ENCODE measurements at places on chromosomes 7 and 10.

DNA sequence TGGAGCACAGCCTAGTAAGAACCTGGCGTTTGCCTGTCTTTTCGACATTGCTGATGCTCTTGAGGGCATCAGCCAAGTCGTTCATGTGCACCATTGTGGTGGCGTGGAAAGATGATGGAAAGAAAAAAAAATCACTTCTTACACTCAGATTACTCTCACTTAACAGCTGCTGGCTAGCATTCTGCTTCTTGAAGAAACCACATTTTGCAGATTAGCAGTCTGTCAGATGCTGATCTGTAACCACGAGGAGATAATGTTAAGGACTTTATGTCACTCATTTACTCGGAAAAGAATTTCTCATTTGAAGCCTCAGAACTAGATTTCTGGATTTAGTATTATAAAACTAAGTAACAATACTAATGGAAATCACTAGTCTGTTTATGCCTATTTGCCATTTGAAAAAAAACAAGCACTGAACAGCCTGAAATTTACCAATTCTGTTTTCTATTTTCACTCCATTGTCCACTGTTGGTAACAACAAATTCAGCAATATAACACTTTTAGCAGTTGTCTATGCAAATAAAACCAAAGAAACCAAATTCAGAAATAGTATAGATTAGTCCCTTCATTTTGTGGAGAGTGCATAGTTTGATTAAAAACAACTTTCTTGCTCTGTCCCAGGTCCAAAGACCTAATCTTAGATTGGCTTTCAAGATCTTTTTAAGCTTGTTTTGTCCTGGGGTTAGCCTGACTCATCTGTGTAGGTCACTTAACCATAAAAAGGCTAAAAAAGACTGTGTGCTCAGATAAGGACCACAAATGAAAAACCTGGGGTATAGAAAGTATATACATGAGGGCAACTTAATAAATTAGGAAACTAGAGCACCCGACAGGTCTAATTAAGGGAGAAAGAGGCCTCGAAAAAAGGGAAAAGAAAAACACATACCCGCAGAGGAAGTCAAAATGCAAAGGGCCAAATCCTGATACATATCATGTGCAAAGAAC, 67.5 kb downstream of the NT5C2 start:
- DNase-seq, result no peak

- DNase-seq, result no peak
Measured at GRCh38 chr10:94357193-94357592, 5.5 kb downstream of the NOC3L start.

GRCh38 chr10:17878896-17879295, 69.7 kb downstream of the MRC1 start:
- DNase-seq, result no peak

GRCh38 chr10:131116991-131117375, 194.5 kb downstream of the TCERG1L start:
- no peak for DNase-seq

GRCh38 chr7:81002421-81002820, 83.6 kb upstream of the SEMA3C start:
- DNase-seq, result no peak

GRCh38 chr7:19091550-19092200, 25.8 kb downstream of the TWIST1 start:
- DNase-seq, result no peak

- DNase-seq, result no peak
Measured at GRCh38 chr7:44325811-44326241, 432 bp upstream of the CAMK2B start.

DNA sequence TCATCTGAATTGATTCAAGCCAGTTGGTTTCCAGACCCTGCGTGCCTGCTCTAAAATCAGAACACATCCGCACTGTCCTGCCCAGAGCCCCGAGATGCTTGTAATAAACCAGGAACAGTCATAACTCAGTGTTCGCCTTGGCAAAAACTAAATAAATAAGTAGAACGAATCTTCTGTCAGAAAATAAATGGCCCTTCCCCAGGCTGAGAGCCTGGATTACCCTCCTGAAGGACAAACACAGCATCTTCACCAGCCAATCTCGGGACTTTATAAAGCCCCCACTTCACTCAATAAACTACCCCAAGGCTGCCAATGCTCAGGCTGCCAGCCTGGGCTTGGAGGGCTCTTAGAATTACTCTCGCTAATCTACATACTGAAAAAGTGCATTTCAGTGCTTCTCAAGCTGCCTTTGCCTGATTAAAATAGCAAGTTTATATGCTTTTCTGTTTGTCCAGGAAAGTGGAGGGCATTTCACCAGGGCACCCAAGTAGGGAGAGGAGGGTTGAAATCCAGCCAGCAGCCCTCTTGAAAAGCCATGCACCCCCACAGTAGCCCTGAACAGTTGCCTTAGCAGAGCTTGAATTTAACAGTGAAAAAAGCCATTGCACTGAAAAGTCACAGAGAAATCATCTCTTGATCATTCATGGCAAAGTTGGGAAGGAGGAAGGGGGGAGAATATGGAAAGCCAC, 136.6 kb downstream of the CALN1 start:
- no peak for DNase-seq

DNA sequence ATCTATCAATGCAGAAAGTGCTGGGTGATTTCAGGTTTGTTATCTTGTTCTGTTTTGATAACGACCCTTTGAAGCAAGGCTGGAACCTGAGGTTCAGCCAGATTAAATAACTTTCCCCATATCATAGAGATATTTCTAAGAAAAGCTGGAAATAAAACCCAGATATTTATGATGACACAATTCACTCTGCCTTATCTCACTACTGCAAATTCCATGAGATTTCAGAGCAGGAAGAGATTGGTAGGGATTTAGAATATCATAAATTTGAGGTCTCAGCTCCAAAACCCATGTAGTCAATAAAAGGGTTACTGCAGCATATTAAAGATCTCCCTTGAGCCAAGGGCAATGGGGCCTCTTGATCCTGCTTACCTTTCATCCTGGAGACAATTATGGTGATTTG, 692.5 kb upstream of the IGFBP3 start:
- DNase-seq, result no peak

DNA sequence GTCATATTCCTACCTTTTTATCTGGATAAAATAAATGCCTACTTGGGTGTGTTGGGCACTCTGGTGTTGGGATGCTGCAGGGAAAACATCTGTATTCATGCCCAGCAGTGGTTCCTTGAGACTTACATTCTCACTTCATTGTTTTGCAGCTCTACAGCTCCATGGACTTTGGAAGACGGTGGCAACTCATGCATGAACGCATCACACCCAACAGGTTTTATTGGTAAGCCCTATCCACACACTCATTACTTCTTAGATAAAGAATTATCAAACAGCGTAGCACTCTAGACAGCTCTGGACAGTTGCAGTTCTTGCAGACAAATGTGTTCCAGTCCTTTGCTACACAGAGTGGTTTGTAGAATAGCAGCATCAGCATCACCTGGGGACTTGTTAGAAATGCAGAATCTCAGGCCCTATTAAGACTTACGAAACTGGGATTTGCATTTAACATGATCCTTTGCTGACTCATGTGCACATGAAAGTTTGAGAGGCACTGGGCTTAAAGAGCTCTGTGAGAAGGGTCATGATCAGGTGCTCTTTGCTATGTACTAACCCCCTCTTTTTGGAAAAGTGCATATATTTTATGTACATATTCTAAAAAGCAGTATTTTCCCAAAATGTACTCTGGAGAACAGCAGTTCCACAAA, 401.9 kb downstream of the SORCS3 start:
- DNase-seq, result no peak

DNA sequence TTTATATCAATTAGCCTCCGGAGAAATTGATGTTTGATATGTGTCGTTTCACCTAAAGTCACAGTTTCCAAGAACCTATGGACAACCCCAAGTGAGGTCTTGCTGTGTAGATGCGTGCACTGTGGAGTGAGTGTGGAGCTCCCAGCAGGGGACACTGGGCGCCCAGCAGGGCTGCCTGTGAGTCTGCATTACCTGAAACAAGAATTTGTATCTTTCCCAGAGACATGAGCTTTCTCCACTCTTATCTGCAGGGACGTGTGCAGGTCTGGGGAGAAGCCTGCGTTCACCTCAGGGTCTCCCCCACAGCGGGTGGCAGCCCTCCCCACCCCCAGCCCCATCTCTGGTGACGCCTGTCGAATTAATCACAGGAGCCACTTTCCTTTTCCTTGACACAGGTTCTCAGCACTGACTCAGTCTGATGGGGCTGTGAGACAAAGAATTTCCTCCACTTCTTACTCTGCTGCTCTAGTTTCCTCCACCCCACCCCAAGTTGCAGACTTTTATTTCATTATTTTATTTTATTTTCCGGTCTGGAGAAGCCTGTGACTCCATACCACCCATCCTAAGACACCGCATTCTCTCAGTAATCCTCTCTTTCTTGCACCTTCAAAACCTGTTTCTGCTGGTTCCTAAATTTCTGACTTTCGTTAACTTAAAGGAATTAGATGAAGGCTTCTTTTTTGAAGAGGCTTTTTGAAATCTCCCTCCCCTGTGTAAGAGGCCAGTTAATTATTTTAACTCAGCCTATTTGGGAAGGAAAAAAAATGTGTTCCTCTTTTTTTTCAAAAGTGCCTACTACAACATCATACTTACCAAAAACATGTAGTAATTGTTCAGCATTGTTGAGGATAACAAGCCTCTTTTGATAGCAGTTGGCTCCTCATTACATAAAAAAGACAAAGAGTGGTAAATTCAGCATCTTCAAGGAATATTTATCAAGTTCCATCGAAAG, 17.0 kb upstream of the INSIG1 start:
- DNase-seq, result no peak

- peak; percentile 66 for DNase-seq
Measured at GRCh38 chr10:27252267-27253000, 11.8 kb upstream of the ACBD5 start.

DNA sequence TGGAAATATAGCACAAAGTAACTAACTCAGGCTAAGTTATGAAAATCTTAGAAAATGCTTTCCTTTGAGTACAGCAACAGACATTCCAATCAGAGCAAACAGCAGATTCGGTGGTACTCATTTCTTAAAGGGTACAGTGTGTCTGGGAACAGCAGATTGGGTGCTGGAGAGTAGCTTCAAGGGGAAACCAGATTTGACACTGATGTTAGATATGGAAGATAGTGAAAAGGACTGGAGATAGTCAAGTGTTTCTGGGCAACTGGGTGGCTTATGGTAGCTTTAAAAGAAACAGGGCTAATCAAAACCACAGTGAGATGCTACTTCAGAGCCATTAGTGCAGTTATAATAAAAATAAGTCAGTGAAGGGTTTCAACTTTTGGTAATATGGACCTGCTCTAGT, 12.1 kb upstream of the UMAD1 start:
- no peak for DNase-seq

DNA sequence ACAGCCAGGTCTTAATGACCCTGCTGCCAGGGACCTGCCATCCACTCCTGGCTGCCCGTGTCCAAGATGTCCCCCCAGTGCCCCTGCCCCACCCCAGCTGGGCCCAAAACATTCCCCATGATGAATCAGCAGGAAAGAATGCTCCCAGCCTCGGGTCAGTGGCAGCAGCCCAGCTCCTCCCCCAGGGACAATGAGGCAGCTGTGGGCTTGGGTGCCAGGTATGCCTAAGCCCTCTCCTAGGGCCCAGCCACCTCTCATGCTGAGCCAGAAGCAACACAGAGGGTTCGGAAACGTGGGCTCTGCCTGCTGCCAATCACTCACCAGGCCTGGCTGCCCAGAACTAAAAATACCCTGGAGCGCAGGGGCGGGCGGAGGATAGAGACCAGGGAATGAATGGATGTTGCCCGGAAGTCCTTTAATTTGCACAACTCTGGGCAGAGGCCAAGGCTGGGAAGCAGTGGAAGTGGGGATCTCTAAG, 1.5 kb upstream of the LOXL4 start:
- no peak for DNase-seq

DNA sequence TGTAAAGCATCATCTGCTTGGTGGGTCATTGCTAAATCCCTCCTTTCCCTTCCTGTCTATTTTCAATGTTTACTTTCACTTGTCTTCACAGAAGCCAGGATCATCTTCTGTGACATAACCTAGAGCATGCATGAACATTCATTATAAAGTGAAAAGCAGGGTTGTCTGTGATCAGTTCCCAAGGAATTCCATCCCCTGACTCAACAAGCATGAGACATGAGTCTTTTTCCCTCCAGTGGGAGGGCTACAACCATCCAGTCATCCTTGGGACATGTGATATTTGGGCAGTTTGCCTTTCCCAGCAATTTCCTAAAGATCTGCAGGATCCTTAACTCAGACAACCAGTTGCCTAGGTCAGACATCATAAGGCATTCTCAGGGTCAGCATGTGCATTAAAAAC, 166.3 kb upstream of the TMEM196 start:
- no peak for DNase-seq

GRCh38 chr7:138948403-138948802, 32.8 kb downstream of the KIAA1549 start:
- DNase-seq, result no peak

DNA sequence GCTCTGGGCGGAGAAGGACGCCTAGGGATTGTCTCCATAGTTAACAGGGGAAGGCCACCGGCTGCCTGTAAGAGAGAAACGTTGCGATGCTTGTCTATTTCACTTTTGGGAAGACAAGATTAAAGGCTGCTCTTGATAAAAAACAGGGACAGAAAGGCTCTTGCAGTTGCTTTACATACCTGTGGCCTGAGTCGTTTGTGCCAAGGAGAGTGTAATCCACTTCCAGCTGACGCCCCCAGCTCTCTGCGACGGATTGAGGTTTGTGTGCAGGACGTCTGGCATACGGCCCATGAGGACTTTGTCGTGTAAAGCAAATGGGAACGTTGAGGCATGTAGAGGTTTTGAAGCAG, 1.1 kb downstream of the MAP3K8 start:
- no peak for DNase-seq

- no peak for DNase-seq
Measured at GRCh38 chr7:67423065-67423464, 426.4 kb downstream of the TYW1 start.

- DNase-seq, result no peak
Measured at GRCh38 chr7:90536449-90536848, 59.7 kb upstream of the CDK14 start.

GRCh38 chr10:110759523-110759922, 112.2 kb upstream of the PDCD4 start:
- no peak for DNase-seq

- no peak for DNase-seq
Measured at GRCh38 chr7:24727154-24728120, 29.8 kb downstream of the GSDME start.

DNA sequence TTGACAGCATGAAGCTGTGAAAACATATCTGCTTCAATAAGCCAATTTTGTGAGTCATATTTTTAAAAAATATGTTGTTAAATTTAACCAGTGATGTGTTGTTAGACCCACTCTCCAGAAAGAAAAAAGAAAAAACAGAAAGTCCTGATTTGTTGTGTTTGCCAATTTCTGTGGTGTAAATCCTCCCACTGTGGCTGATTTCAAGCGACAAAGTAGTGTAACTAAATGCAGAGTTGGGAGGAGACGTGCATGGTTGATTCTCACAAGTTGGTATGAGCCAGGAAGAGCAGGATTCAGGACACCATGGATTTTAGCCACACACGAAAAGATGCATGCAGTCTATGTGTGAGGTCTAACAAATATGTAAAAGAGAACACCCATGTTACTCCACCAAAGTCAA, 139.1 kb downstream of the CCDC3 start:
- no peak for DNase-seq
